ENCODE measurements at places on chromosomes 2 and 18.

DNA sequence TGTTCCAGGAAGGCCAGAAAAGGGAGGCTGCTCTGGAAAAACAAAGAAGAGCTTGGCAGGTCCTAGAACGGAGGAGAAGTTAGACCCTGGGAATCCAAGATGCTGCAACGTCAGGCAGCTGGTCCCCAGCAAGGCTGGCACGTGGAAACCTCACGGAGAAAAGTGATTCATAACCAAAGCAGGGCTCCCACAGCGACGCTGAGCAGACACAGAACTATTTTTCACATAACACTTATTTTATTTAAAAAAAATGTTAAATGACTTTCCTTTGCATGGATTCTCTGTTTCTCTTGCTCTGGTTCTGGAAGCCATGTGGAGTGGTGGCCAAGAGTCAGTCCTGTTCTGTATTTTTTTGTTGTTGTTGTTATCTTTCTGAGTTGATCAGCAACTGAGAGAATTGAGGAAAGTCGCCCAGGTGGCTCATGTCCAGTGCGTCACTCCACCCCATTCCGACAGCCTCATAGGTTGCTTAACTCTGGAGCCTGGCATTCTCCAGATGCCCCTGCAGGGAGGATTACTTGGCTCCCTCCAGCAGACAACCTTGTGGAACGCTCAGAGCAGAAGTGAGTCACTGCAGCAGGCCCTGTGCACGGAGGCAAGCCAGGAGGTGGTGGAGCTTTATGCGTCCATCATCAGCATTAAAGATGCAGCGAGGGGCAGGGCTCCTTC lies 229.9 kb upstream of the HDAC4 start:
- no peak for DNase-seq

- no peak for DNase-seq
Observed at GRCh38 chr2:12543978-12544558, 172.7 kb upstream of the TRIB2 start.

GRCh38 chr2:63736354-63736753 lies 105.3 kb upstream of the UGP2 start:
- DNase-seq = no peak

- DNase-seq = no peak
Observed at GRCh38 chr2:230984393-230985220, 11.3 kb upstream of the SPATA3 start.

- no peak for DNase-seq
Observed at GRCh38 chr18:59148192-59148591, 8.5 kb downstream of the SEC11C start.

Data from CD4-positive, alpha-beta T cell treated with Interleukin-17A for 4 hours (primary cell).